ENCODE measurements at places on chromosomes 16 and 17.

GRCh38 chr16:19142939-19143598 lies 25.0 kb upstream of the SYT17 start:
- DNase-seq, result no peak

GRCh38 chr16:7382521-7382920 lies 49.9 kb downstream of the RBFOX1 start:
- no peak for DNase-seq

DNA sequence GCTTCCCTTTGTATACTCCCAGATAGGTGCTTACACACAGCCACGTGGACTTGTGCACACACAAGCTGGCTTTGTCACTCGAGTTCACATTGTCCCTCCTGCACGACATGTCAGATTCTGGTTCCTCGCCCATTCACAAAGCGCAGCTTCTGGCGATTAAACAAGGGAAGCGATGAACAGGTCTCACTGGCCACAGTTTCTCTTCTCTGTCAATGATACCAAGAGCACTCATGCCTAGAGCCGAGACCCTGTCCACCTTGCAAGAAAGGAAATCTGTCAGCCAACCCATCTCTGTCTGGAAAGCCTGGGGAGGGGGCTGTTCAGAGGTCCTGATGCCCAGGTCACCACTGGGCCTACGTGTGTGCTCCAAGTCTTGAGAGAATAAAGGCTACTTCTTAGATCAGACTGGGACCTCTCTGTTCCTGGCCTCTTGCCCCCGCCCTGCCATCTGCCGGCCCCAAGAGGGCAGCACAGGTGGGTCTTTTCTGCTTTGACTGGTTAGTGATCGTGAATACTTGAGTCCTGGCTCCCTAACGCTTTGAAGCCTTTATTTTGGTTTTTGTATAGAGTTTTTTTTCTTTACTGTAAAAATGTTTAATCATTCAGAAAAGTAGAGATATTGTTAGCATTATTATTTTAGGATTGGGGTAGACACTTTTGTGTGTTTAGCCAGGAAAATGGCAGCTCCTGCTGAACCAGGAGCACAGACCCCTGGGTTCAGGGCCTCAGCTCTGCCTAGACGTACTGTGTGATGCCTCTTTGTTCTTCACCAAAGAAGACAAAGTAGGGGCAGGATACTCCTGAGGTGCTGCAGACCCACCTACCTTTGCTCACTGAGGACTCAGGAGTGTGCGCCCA lies 104.7 kb downstream of the MRM1 start:
- DNase-seq, result peak; percentile 10

- DNase-seq, result no peak
These were observed 215.1 kb downstream of the PRKCA start for GRCh38 chr17:66517336-66518009.

DNA sequence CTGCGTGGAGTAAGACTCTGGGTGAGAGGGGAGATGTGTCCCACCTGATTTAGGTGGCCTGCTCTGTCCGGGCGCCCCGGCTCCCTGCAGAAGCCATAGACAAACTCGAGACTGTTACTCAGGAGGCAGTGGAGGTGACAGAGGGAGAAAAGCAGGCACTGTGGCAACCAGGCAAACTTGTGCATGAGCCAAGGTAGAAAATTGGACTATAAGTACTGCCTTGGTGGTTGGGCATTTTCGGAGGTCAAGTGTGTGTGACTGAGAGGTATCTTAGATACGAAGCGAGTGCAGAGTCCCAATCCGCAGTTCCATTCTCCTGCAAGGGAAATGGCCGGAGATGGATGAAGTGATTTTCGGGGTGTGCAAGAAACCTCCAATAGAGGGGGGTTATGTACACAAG lies 27.1 kb upstream of the SPACA3 start:
- no peak for DNase-seq

All from activated naive CD4-positive, alpha-beta T cell (primary cell).